Retina (tissue), 1 donor: ENCODE measurements at places on chromosomes 5 and 9.

GRCh38 chr5:50886657-50887345 lies 220.4 kb downstream of the PARP8 start:
- DNase-seq = no peak

DNA sequence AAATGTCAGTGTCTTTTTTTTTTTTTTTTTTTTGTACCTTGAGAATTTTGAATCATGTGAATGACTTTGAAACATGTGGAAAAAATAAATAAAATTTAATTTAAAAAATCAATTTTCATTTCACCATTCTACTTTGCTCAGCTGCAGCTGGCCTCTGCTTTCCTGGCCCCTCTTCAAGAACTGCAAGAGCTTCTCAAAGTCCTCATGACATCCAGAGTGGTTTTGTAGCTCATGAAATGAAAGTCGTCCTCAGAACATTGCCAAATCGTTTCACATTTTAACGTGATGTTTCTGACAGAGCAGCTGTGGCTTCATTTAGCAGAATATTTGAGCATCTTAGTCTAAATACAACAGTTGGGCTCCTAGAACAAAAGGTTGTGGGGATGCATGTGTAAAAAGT lies 47.9 kb upstream of the TMEM215 start:
- DNase-seq = peak; percentile 13

DNA sequence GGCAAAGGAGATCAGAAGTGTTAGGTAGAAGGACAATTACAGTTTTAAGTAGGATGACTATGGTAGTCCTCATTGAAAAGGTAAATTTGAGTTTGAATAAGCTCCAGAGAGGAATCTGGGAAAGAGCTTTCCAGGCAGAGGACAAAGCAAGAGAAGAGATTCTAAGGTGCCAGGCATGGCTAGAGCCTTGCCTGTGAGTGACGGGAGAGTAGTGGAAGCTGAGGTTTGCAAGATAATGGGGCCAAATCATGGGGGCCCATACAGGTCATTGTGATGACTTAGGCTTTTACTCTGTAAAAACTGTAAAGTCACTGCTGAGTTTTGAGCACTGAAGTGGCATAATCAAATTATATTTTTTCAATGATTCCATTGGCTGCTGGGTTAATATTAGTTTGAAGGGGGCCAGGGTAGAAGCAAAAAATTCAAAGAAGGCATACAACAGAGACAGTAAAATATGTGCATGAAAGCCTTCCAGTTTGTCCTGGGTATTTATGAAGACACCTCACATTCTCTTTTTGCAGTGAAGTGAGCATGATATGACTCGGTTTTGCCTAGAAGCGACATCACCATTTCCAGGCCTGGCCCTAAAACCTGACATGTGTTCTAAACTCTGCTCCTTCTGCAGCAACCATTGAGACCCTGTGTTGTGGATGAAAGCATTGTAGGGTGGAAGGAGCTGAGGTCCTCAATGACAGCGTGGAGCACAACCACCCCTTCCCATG lies 279.8 kb upstream of the TNC start:
- no peak for DNase-seq

- DNase-seq = no peak
Observed at GRCh38 chr9:131100445-131100844, 4.1 kb downstream of the AIF1L start.

GRCh38 chr5:89885670-89886069 lies 523.9 kb downstream of the CETN3 start:
- DNase-seq = no peak

GRCh38 chr9:36293918-36294317 lies 35.7 kb upstream of the GNE start:
- no peak for DNase-seq

DNA sequence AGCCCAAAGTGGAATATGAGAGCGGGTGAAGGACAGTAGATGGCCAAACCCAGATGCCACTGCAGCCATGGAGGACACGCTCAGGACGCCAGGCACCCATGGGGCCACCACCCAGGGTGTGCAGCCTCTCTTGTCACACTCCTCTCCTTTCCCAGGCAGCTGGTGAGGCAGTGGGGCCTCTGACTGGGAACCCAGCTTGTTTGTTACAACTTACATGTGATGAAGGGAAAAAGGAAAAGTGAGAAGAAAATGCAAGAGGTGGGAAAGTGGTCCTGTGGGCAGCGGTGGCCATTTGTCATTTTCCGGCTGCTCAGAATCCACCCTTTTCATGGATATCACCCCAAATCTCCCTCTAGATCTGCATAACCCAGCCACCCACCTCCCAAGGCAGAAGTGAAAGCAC lies 62.7 kb upstream of the UNC5A start:
- no peak for DNase-seq

- DNase-seq = no peak
Observed at GRCh38 chr9:136424750-136425362, 14.4 kb downstream of the PMPCA start.

DNA sequence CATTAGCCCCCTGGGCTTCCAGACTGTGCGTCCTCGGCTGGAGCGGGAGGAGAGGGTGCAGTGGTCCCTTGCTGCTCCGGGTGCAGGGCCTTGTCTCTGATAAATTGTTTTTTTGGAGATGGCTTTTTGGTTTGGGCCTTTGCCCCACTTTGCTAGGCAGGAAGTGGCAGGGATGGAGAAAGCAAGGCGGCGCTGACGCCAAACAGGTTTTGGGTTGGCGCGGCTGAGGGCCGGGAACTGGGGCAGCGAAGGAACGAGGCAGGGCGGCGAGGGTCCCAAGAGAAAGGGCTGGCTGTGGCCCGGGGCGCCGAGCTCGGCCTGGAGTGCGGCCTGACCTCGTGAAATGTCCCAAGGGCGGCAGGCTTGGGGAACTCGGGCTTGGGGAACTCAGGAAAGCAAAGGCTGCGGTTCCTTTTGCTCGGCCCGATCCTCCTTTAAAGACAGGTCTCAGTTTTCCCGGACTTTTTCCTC lies 4.1 kb downstream of the LHX2 start:
- DNase-seq = peak; percentile 81

DNA sequence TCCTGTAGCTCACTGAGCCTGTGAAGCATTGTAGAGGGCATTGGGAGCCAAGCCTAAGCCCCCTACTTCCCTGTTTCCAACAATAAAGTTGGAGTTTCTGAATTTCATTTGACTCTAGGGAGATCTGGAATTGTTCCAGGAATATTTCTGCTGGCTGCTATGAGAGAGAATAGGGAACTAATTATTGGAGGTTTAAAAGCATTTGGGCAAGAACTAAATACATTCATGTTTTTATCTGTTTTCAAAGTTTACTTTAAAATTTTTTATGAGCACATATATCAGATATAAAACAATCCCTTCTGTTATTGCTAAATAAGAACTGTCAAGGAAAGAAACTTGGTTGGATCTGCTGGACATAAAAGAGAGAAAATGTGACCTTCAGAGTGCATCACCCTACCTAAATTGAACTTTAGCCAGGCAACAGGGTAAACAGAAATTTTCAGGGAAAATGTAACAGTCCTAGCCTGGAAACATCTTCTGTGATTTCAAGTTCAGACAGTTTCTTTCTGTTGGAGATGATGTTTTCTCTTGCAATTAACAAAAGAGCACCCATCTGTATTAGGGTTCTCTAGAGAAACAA lies 19.3 kb upstream of the LECT2 start:
- no peak for DNase-seq

- DNase-seq = no peak
Observed at GRCh38 chr9:113701774-113702755, 174.0 kb upstream of the ZNF618 start.

- peak; percentile 89 for DNase-seq
Observed at GRCh38 chr5:134577796-134578577, 52.5 kb downstream of the JADE2 start.

- DNase-seq = no peak
Observed at GRCh38 chr5:97980291-97980690, 793.2 kb upstream of the RGMB start.

DNA sequence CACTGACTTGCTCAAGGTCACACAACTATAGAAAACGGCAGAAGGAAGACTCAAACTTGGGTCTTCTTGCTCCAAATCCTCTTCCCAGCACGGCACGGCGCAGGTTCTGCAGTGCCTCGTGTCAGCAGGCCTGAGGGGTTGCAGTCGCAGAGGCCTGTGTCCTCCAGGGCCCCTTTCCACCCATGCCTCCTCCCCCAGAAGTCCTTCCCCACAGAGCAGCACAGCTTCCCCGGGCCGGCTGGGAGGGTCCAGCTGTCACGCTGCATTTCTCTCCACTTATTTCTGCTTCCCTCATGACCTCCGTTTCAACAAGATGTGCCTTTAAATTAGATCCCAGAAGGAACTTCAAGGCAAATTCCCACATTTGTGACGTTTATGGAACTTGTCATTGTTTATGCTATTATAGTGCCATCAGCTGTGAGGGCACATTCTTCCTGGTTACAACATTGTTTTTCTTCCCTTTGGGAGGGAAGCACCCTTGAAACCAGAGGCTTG lies 148.4 kb downstream of the C5orf15 start:
- peak; percentile 77 for DNase-seq

DNA sequence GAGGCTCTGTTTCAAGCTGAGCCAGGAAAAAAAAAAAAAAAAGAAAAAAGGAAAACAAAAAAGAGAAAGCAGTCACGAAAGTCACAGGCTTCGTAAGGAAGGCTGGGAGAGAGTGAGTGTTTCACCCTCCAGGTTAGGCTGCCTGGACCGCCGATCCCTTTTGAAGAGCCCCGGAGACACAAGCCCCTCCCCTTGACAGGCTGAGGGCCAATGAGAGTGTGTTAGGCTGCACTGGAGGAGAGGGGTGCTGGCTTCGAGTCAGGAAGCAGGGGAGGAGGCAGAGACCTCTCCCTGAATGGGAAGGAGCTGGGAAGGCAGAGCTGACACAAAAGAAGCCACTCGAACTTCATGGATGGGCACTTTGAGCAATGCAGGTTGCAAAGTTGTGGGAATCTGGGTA lies at the start of gene NMUR2:
Gene NMUR2 (minus strand): TSS at position 135 of the 400 bp plus-strand sequence. CDS start 166 bp downstream, outside the sequence.
- peak; percentile 23 for DNase-seq

DNA sequence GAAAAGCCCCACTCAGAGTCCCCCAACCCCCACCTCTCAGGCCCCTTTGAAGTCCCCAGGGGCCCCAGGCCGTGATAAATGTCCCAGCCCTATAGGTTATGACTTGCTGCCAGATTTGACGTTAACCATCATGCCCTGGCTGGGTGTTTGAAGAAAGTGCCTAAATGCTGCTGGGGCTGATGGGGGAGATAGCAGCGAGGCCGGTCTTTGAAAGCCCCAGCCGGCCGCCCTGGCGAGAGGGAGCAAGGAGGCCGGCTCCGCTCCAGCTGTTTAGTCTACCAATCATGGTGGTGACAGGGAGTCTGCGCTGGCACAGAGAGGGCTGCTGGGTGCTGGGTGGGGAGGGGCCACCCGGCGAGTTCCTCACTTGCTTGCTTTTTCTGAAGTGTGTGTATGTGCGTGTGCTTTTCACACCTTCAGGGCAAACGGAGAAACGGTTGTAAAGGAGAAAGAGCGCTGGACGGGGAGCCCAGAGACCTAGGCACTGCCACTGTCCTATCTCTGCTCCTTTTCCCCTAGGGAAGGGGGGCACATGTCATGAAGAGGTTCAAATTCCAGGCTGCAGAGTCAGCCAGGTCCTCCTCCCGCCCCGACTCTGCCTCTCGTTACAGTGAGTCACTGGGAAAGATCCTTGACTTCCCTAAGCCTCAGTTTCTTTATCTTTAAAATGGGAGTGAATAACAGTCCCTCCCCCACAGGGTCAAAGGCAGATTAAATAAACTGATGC lies 126.1 kb upstream of the HAND1 start:
- DNase-seq = peak; percentile 48

GRCh38 chr5:74380193-74380592 lies 260.3 kb downstream of the ENC1 start:
- no peak for DNase-seq

GRCh38 chr9:95626885-95627558 lies 110.3 kb upstream of the PTCH1 start:
- DNase-seq = no peak

DNA sequence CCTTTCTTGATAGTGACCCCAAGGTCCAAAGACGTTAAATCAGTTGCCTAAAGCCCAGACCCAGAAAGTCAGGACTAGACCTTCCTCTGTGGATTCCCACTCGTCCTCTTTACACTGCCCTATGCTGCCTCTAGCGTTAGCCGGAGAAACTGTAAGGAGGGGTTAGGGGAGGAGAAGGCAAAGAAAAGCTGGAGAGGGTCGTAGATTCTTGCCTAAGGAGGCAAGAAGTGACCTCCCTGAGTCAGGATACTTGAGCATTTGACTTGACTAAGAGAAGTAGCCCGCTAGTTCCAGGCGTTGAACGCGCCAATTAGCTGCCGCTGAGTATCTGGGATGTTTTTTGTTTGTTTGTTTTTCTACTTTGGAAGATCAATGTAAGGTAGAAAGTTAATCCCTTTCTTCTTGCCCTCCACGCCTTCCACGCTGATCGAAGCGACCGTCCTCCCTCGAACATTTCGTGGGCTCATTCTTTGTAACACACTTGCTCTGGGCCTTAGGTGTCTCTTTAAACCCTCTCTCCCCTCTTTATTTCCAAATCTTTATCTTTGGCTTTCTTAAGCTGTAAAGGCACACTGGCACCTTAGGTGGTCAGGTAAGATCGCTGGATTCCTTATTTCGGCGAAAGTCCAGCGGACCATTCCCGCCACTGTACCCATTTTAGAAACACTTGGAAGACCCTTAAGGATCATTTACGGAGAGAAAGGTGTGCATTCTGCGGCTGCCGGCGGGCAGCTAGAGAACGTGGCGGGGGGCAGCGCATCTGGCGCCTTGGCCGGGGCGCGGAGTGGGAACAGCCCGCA lies 5.1 kb upstream of the RGMB start:
- peak; percentile 84 for DNase-seq

DNA sequence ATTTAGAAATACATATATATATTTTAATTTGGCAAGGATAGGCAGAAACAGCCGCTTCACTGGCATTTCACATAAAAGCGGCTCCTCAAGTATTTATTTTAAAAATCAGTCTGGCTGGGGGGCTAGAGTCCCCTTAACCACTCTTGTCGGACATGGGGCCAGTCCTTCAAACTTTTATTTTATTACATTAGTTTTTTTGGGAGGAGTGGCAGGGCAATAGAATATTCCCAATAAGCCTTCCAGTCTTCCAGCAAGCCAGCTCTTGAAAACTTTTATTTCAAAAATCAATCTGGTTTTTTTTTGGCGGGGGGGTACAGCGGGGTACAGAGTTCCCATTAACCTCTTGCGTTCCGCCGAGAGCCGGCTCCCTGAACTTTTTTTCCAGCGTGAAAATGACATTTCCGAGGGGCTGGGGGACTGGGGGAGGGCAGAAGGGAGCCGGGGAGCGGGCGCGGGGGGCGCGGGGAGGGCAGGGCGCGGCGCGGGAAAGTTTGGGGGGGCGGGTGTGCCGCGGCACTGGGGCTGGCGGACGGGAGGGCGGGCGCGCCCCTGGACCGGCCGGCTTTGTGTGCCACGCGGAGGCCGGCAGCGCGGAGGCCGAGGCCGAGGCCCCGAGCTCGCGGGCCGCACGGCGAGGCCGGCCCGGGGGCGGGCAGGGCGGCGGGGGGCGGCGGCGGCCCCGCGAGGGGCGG lies 504 bp upstream of the ZNF618 start:
- DNase-seq = peak; percentile 30
